ENCODE measurements at places on chromosomes 11 and 22.

DNA sequence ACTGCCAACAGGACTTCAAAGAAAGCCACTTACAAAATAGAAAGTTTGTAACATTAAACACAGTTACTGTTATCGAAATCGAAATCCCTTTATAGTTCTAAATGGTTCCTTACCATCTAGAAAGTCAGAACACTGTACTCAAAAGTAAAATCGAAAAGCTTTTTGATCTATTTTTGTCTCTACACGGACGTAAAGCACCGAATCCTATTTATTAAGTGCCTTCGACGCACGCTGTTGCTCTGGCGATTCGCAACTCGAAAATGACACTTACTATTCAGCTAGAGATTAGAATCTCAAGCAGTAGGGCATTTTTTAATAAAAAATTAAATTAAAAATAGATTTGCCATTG lies 78.3 kb downstream of the LARGE1 start:
- no peak for DNase-seq

- DNase-seq: no peak
Observed at GRCh38 chr11:131964698-131965483, 594.5 kb downstream of the NTM start.

DNA sequence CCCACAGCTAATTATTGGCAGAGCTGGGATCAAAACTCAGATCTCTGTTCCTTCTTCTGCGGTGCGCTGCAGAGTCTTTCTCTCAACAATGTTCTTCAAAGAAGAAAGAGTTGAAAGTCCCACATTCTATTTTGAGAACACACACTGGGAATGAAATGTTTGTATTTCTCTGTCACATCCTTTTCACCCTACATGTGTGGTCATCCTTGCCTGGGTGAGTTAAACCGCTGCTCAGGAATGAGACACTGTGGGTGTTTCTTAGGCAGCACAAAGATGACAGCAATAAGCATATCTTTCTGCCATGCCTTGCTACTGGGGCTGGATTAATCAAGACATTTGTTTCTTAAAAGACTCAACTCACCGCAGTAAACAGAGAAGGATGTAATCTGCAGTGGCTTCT lies 222.6 kb downstream of the LARGE1 start:
- no peak for DNase-seq

GRCh38 chr11:96342961-96343711 lies at the start of gene MAML2:
TSS of gene MAML2 (minus strand) at chr11:96343195. CDS start at chr11:96341895, 1,300 bp downstream.
- peak; percentile 88 for DNase-seq

- no peak for DNase-seq
Observed at GRCh38 chr22:24049211-24049610, 38.1 kb downstream of the CABIN1 start.

DNA sequence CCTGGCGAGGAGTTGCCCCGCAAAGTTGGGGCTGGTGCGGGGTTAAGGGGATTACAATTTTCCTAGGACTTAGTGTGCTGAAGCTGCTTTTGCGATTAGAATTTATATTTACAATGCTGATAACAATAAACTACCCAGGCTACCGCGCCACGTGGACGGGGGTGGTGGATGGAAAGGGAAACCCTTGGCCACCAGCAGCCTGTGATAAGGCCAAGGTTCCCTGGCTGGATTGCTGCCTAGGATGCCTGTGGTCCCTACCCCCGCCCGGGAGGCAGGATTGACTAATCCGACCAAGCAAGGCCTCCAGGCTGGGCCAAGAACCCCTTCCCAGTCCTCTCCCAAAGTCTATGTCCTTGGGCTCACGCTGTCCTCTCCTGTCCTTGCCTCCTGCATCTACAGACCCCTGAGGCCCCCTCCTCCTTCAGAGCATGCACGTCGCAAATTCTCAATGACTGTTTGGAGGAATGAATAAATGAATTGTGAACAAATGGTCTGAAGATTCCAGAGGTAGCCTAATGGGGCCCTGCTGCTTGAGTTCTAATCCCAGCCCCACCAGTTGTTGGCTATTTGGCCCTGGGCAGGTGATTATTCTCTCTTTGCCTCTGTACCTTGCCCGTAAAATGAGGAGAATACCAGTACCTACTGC lies 7.6 kb upstream of the CHKA start:
- DNase-seq: no peak

GRCh38 chr11:68969386-68969785 lies 11.4 kb downstream of the MRGPRD start:
- DNase-seq: no peak

DNA sequence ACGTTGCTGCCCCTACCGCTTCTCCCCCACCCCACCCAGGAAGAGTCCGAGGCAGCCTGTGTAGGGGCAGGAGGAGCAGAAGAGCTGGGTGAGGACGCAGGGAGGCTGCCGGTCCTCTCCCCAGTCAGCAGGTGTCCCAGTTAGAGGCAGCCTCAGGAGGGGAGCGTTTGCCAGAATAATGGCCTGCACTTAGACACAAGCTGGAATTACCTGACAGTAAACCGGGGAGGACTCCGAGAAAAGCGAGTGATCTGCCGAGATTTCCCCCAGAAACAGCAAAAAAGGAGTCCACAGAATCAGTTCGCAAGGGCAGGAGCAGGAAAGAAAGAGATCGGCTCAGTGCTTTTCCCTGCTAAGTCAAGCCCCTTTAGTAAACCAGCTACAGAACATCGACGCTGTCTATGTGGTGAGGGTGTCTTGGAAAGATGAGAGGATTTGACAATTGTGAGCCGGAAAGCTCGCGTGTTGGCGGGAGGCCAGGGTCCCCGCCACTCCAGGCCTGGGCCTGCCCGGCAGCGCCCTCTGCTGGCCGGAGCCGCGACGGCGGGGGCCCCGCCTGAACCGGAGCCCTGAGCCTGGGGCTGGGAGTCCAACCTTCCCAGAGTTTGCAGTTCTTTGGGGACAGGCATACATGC lies 17.7 kb upstream of the THRSP start:
- peak; percentile 65 for DNase-seq

DNA sequence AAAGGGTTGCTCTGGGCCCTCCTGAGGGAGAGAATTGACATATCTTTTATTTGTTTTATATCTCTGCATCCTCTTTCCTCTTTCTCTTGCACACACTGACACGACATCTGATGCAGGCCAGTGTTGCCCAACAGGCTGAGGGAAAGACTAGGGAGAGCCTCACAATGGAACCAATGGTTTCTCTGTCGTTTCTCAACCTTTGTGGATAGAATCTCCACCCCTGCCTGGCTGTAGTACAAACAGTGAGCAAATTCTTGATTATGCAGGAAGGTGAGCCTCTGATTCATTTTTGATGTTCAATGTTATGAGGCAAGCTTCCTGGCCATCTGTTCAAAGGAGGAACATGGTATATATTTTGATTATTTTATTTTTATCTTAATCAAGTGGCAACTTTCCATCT lies 49.8 kb upstream of the PLET1 start:
- no peak for DNase-seq

Data from T follicular helper cell (primary cell).